Aorta (tissue), 5 donors: ENCODE measurements at places on chromosomes 4 and X. TPM values are rescaled to one million over a fixed set of nuclear protein-coding genes. Genes with fewer than 3 reads are reported as not detected.

The NKX6-1 gene
- total RNA-seq, result 0.18 TPM

DNA sequence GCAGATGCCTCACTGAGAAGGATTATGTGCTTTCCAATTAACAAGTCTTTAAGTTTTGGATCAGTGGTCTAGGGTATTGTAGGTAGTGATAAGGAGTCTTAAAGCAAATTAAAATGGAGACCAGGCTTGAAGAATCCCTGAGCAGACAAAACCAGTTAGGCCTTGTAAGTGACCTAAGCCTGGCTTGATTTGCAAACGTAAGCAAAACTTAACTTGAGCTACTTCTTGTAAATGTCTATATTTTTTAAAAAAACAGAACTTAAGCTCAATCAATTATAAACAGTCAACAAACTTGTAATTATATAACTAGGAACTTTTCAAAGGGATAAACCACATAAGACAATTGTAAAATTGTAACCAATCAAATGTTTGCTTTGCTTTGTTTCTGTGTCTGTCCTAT, 72.7 kb upstream of the NALF2 start:
- no peaks in the 10 kb centered on the region for H3K27me3 ChIP-seq
- H3K27ac ChIP-seq, result no peak overlapping the region
- H3K36me3 ChIP-seq, result no peaks in the 10 kb centered on the region
- no peak overlapping the region for H3K4me3 ChIP-seq
- no peaks in the 10 kb centered on the region for H3K4me1 ChIP-seq

- no peaks in the 10 kb centered on the region for H3K4me1 ChIP-seq
- peaks cover 3% of the 10 kb centered on the region for H3K36me3 ChIP-seq
Observed at GRCh38 chrX:111103246-111103645, 7.3 kb downstream of the PAK3 start.

- H3K4me3 ChIP-seq, result no peak overlapping the region
- no peak for DNase-seq
- no peaks in the 10 kb centered on the region for H3K27me3 ChIP-seq
- no peaks in the 10 kb centered on the region for H3K4me1 ChIP-seq
- H3K36me3 ChIP-seq, result no peaks in the 10 kb centered on the region
Observed at GRCh38 chr4:53676402-53676871, 85.2 kb upstream of the LNX1 start.

The TRIML2 gene
- not detected for total RNA-seq

The TMA16 gene
- 26.2 TPM for total RNA-seq

The ZNF630 gene
- total RNA-seq, result 4.4 TPM

DNA sequence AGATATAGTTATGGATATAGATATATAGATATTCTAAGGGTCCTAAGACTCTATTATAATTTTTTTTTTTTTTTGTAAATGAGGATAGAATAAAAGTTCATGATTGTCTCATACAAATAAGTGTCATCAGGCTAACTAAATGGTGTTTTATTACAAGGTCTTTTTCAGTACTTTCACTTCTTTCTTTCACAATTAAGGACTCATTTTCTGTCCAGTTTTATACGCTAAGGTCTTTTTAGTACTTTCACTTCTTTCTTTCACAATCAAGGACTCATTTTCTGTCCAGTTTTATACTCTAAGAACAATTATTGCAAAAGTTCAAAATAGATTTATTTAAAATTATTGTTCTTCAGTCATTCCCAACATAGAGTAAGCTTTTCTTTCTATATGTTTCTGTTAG, 32.7 kb downstream of the RUFY3 start:
- H3K27ac ChIP-seq, result no peak overlapping the region
- H3K36me3 ChIP-seq, result no peaks in the 10 kb centered on the region
- no peaks in the 10 kb centered on the region for H3K27me3 ChIP-seq

DNA sequence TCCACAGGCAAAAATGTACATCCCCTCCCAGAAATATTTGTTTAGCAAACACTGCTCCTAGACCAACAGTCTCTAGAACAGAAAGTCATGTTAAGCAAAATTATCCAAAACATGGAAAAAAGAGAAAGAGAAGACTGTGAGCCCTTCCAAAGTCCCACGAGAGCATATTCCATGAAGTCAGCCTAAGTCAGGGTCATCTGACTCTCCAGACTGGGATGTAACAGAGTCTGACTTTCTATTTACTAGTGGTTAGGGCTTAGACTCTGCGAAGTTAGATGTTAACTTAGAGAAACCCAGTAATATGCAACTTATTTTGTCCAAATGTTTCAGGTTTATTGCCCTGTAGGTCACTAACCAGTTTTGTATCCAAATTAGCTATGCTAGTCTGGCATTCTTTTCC, 102.3 kb downstream of the MID1 start:
- no peaks in the 10 kb centered on the region for H3K27me3 ChIP-seq
- no peak overlapping the region for H3K27ac ChIP-seq
- H3K36me3 ChIP-seq, result no peaks in the 10 kb centered on the region

The GAGE1 gene
- total RNA-seq, result not detected

GRCh38 chr4:176611381-176611780, 181.3 kb downstream of the VEGFC start:
- H3K27me3 ChIP-seq, result no peaks in the 10 kb centered on the region
- H3K4me3 ChIP-seq, result no peak overlapping the region
- H3K36me3 ChIP-seq, result no peaks in the 10 kb centered on the region
- no peak overlapping the region for H3K27ac ChIP-seq
- H3K4me1 ChIP-seq, result no peaks in the 10 kb centered on the region

DNA sequence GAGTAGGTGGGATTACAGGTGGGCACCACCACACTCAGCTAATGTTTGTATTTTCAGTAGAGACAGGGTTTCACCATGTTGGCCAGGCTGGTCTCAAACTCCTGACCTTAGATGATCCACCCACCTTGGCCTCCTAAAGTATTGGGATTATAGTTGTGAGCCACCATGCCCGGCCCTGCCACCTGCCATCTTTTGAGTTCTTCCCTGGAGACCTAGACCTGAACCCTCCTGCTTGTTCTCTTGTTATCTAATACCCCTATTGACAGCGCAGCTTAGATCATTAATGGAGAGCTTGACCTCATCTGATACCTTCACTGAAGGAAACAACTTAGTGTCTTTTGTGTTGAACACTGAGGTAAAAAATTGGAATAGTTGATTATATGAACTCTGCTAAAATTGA, 53.6 kb downstream of the HTT start:
- no peak for DNase-seq
- H3K4me1 ChIP-seq, result no peaks in the 10 kb centered on the region
- peaks cover 7% of the 10 kb centered on the region for H3K36me3 ChIP-seq
- no peaks in the 10 kb centered on the region for H3K27me3 ChIP-seq
- no peak overlapping the region for H3K27ac ChIP-seq

- no peaks in the 10 kb centered on the region for H3K27me3 ChIP-seq
- H3K36me3 ChIP-seq, result no peaks in the 10 kb centered on the region
- H3K4me1 ChIP-seq, result no peaks in the 10 kb centered on the region
- no peak overlapping the region for H3K4me3 ChIP-seq
Observed at GRCh38 chr4:5165420-5166369, 114.4 kb downstream of the STK32B start.

DNA sequence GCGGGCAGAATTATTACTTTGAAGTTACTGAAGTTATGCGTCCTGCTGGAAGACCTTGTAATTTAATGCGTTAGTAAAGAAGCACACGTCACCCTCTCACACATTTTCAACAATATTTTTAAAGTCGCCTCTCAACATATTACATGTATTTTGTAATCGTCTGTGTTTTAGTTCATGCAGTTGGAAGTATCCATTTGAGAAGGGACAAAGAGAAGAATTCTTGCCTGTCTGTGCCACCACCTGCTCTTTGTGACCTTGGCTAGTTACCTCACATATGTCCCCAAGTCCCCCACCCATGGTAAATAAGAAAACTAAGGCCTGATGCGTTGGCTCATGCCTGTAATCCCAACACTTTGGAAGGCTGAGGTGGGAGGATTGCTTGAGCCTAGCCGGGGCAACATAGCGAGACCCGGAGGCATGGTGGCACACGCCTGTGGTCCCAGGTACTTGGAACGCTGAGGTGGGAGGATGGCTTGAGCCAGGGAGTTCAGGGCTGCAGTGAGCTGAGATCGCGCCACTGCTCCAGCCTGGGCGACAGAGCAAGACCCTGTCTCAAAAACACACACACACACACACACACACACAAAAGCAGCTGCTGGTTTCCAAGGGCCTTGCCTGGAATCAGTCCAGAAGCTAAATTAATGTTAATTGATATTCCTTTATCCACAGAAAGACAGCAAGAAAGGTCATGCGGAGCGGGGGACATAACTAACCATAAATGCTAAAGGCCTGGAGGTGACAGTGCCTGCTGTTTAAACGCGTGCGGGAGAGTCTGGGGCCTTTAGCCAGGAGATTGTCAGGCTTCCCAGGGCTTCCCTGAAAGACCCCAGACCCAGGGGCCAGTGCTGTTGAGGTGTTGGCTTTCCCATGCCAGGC, 811 bp downstream of the TMEM187 start:
- H3K4me1 ChIP-seq, result peaks cover 4% of the 10 kb centered on the region
- H3K27me3 ChIP-seq, result no peaks in the 10 kb centered on the region
- H3K27ac ChIP-seq, result no peak overlapping the region
- peak overlapping the region; percentile 65 for H3K4me3 ChIP-seq
- no peaks in the 10 kb centered on the region for H3K36me3 ChIP-seq

DNA sequence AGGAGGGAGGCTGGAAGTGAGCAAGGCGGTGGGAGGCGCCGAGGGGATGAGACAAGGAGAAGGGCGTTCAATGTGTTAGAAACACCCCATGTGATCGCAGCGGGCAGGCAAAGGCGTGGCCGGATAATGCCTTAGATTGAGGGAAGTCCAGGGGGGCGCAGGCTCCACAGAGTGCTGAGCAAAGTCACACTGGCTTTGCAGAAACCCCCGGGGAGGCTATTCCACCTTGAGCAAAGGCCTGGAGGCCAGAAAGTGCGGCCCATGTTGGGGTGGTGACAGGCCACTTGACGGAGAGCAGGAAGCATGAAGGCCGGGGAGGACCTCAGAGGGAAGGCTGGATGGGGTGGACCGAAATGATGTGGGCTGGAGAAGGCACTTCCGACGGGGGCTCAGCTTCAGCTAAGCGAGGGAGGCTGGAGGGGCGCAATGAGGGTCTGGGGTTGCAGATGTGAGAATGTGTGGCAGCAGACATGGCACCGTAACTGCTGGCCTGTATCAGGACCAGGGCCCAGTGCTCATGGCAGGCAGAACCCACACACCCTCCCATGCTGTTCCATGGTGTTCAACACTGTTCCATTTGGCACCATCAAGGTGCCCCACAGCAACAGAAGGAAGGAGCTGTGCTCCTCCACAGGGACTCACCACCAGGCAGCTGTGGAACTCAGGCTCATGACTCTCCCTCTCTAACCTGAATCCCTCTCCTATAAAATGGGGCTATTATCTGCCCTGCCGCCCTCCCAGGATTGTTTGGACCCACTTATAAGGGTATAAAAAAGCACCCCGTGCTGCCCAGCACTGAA, 50.3 kb downstream of the HMX1 start:
- no peaks in the 10 kb centered on the region for H3K4me1 ChIP-seq
- H3K36me3 ChIP-seq, result no peaks in the 10 kb centered on the region
- no peak overlapping the region for H3K4me3 ChIP-seq
- no peak overlapping the region for H3K27ac ChIP-seq
- H3K27me3 ChIP-seq, result no peaks in the 10 kb centered on the region

GRCh38 chrX:22220941-22221340, 51.8 kb upstream of the CBLL2 start:
- H3K4me3 ChIP-seq, result no peak overlapping the region
- no peaks in the 10 kb centered on the region for H3K36me3 ChIP-seq
- DNase-seq, result no peak
- H3K4me1 ChIP-seq, result no peaks in the 10 kb centered on the region

- H3K27me3 ChIP-seq, result no peaks in the 10 kb centered on the region
- no peak overlapping the region for H3K27ac ChIP-seq
- H3K36me3 ChIP-seq, result no peaks in the 10 kb centered on the region
- H3K4me3 ChIP-seq, result no peak overlapping the region
- H3K4me1 ChIP-seq, result no peaks in the 10 kb centered on the region
- no peak for DNase-seq
Observed at GRCh38 chr4:141458501-141458900, 177.9 kb upstream of the IL15 start.

DNA sequence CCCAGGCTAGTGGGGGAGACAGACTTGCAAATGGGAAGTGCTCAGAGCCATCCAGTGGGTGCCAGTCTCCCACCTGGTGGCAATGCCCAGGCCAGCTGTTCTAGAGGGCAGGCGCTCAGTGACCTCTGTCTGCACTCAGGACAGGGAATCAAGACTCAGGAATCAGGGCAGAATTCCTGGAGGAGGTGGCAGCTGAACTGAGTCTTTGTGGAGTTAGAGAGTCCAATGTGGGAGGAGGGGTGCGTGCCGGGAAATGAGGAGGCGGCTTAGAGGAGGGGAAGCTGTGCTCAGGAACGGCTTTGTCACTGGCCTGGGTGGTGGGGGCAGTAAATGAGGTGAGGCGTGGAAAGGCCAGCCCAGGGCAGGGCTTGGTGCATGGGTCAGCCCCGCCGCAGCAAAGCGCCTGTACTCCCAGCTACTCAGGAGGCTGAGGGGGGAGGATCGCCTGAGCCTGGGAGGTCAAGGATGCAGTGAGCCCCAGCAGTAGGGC, 31.3 kb upstream of the SORCS2 start:
- H3K27ac ChIP-seq, result no peak overlapping the region
- no peaks in the 10 kb centered on the region for H3K27me3 ChIP-seq
- H3K36me3 ChIP-seq, result no peaks in the 10 kb centered on the region
- no peaks in the 10 kb centered on the region for H3K4me1 ChIP-seq
- no peak overlapping the region for H3K4me3 ChIP-seq

GRCh38 chr4:73721909-73722308, 18.5 kb upstream of the CXCL8 start:
- H3K27ac ChIP-seq, result no peak overlapping the region
- H3K4me1 ChIP-seq, result no peaks in the 10 kb centered on the region
- no peaks in the 10 kb centered on the region for H3K27me3 ChIP-seq
- no peaks in the 10 kb centered on the region for H3K36me3 ChIP-seq
- no peak overlapping the region for H3K4me3 ChIP-seq

The DMP1 gene
- total RNA-seq, result 0.16 TPM

The HGFAC gene
- total RNA-seq, result 0.18 TPM

The NCBP2L gene
- total RNA-seq, result not detected

The SCFD2 gene
- total RNA-seq, result 19.2 TPM

DNA sequence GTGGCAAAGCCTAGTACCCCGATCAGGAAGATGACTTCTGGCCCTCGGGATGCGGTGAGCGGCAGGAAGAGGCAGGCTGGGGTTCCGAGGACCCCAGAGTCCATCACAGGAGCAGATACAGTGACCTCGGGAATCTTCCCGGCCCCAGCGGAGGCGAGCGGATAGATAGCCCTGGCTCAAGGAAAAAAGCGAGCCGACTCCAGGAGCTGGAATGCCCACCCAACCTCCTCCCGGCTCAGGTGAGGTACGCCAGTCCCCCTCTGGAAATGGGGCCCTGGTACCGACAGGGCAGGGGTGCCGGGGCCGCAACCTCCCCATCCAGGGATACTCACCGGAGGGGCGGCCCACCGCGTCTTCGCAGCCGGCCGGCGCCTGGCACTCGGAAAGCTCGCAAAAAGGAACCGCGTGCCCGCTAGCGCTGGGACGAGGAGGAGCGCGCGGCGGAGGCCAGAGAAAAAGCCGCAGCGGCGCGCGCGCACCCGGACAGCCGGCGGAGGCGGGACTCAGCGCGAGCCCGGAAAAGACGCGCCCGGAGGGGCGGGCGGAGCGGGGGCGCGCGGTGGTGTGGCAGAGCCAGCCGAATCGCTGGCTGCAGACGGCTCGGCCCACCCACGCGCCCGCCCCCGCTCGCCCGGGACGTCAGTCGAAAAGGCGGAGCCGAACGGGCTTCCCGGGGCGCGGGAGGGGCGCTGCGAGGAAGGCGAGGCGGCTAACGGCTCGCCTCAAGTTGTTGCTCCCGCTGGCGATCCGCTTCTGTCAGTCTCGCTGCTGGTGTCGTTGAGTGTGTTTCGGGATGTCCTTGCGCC, at the start of gene ACSL4:
Gene ACSL4 (minus strand): TSS at position 451 of the 806 bp plus-strand sequence. CDS start 49,894 bp downstream, outside the sequence.
- no peaks in the 10 kb centered on the region for H3K27me3 ChIP-seq
- H3K4me3 ChIP-seq, result peak within 1 kb of the TSS; percentile 55
- H3K4me1 ChIP-seq, result no peaks in the 10 kb centered on the region
- DNase-seq, result peak; percentile 93

GRCh38 chrX:70022616-70023015, 27.1 kb downstream of the AWAT2 start:
- H3K27me3 ChIP-seq, result no peaks in the 10 kb centered on the region
- no peaks in the 10 kb centered on the region for H3K4me1 ChIP-seq
- no peaks in the 10 kb centered on the region for H3K36me3 ChIP-seq
- no peak overlapping the region for H3K27ac ChIP-seq
- H3K4me3 ChIP-seq, result no peak overlapping the region
- no peak for DNase-seq

The LPAR4 gene
- 0.93 TPM for total RNA-seq
